ENCODE measurements at places on chromosomes 3 and 15.

DNA sequence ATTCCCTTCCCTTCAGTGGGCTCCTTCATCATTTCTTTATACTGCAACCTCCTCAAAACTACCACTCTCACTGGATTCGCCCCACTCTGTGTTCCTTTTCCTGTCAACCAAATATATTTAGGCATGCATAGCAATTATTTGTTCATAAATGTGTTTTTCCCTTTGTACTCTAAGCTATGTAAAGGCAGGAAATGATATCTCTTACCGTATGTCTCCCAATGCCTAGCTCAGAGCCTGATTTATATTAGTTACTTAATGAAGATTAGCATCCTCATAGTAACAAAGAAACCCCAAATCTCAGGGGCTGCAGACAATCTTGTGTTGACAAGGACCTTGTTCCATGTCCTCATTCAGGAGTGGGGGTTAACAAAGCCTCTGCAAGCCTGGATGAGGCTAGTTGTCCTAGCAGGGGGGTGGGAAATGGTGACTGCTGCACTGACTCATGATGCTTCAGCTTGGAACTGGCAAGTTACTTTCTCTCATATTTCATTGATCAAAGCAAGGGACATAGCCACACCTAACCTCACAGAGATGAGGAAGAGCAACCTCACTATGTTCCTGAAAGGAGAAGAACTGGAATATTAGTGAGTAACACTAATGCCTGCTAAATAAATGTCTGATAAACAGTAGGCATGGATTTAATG is 15.2 kb downstream of the PHLDB2 start:
- peak; percentile 70 for DNase-seq

DNA sequence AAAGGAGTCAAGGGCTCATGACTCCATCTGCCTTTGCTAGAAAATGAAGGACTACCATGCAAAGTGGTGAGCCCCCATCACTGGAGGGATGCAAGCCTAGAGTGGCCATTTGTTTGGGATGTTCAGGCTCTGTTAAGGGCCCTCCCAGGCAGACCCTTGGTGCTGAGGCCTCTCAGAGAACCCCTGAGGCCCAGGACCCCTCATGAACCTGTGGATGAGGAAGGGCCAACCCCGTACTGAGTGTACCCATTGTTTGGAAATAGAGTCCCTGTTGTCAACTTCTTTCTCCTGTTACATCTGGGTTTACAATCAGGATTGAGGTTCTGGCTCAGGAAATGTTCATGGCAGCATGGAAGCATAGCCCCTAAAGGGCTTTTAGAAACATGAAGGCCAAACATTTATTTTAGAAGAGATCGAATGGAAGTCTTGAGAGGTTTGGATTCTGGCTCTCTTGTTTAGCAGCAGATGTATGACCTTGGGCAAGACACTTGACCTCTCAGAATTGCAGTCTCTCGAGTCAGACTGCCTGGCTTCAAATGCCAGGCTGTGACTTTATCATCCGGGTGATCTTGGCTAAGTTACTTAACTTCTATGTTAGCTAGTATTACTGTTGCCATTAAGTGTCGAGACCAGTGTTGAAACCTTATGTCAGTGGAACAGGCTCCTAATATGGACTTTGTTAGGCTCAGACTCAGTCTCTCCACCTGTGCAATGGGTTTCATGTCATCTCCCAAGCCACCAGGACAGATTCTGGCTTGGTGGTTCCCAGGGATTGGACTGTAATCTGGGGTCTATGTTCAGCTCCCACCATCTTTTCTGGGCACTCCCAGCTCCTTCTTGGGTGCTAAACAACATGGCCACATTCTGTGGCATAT is 12.4 kb downstream of the ITGA11 start:
- peak; percentile 22 for DNase-seq

GRCh38 chr3:46669191-46669999 is 24.1 kb downstream of the ALS2CL start:
- no peak for DNase-seq

DNA sequence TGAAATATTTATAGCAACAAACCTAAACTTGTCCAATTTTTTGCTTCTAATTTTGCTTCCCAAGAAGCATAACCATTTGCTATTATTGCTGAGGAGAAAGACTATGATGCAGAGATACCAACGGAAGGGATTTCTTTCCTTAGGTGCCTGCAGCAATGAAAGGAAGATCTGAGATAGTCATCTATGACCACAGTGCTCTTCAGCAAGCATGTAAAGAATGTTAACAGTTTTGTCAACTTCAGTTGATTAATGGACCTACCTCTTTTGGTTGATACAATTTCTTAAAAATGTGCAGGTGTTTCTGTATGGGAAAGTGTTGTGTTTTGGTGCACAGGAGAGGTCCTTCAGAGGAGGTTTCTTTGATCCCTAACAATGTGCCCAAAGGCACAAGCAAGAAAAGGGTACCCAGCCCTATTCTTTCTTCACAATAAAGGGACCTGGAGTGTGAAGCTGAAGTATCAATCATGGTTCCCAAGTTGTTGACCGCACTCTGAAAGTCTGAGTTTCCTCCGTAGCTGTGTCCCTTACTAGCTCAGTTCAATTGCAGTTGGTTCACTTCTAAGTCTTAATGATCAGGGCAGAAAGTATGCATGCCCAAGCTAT is 307.7 kb upstream of the KCNH8 start:
- DNase-seq = no peak

- DNase-seq = peak; percentile 16
These were observed 993.2 kb downstream of the OTOL1 start for GRCh38 chr3:162489853-162490252.

DNA sequence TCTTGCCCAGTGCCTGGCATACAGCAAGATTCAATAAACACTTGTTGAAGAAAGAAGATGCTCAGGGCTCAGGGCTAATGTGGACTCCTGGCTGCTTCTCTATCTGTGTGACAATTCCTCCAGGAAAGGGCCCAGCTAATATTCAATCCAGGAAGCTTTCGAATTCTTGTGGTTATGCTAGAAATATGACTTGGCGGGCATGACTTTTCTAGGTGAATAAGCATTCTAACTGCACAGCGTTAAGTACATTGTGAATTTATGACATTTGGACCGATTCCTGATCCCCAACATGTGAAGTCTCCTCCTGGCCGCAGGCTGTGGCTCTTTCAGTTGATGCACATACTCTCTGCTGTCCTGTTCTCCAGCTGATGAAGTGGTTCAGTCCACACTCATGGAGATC is 117.0 kb downstream of the IMPG2 start:
- DNase-seq = no peak

DNA sequence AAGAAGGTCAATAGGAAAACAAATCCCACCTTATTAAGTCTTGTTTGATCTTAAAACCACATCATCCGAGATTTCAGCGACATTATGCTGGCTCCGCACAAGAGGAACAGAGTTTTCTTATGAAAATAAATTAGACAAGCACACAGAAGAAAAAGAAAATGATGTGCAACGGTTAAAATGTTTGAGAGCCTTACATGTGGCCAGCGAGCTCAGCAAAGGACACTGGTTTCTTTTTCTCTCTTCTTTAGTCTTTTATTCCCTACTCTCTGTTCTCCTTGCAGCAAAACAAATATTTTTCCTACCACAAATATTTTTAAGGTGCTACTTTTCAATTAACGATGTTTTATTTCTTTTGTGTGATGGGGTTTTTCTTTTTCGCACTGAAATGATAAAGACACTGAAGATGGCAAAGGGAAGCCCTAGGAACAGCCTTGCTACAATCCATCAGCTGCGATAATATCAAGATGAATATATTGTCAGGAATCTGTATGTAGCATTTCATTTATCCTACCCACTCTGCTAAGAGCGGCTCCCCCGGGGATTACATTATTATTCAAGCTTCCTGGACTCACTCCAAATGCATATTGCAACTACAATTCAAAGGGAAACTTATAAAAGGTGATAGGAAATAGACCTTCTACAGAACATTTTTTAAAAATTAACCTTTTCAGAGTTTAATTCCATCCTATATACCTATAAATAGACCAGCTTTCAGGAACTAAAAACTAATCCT is 72.9 kb downstream of the ANXA2 start:
- no peak for DNase-seq

- no peak for DNase-seq
These were observed 12.4 kb upstream of the OCA2 start for GRCh38 chr15:28111543-28111942.

- DNase-seq = peak; percentile 9
These were observed 86.2 kb downstream of the NPAP1 start for GRCh38 chr15:24761704-24762302.

GRCh38 chr3:65538101-65538500 is 500.6 kb downstream of the MAGI1 start:
- DNase-seq = no peak

- no peak for DNase-seq
These were observed 2.4 kb upstream of the CLEC3B start for GRCh38 chr3:45023675-45024074.

GRCh38 chr3:127886956-127887231 is 28.1 kb upstream of the KBTBD12 start:
- DNase-seq = no peak

DNA sequence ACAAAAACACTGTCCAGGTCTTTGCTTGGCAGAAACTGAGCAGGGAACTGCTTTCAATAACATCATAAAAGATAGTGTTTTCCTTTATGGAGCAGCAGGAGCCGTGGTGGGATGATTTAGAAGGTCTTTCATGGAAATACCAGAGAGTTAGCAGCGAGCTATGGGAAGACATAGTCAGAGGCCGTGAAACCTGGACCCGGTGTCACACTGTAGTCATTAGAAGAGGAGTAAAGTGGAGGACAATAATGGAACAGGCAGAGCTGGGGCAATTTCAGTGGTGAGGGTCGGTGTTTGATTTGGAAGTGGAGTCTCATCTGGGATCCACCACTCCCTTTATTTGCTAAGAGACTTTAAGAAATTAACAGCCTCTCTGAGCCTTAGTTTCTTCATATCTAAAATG is 57.5 kb downstream of the GHSR start:
- DNase-seq = no peak

GRCh38 chr3:158330870-158331269 is 221.0 kb downstream of the RSRC1 start:
- DNase-seq = peak; percentile 24

DNA sequence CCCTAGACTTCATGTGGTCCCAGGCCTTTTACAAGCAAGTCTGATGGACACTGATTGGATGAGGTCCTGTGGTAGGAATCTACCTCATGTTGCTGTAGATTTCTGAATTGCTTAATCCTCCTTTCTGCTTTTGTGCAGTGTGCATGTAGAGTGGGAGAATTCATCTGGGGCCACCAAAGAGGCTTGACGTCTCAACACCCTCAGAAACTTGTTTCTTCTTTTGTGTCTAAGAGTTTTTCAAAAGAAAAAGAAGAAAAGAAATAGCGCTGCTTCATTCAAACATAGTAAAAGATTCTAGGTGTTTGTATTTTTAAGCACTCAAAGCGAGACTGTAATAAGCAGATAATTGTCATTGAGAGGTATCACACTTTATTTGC is 46.2 kb downstream of the NR1D2 start:
- DNase-seq = no peak

GRCh38 chr3:64074060-64074459 is 50.8 kb upstream of the PSMD6 start:
- DNase-seq = no peak

DNA sequence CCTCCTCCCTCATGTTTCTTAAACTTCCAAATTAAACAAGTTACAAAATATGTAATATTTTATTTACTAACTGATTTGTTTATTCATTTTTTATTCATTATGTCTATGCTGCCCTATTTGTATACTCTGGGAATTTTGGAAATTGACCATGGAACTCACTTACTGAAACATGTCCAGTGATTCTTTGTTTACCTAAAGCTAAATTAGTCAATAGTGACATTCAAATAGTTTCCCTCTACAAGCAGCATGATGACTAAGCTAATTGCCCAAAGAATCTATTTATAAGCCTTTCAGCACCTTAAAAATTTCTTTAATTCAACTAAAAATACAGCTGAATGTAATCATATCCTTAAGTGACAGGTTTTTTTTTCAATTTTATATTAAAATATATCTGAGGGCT is 437.7 kb downstream of the SI start:
- DNase-seq = no peak

DNA sequence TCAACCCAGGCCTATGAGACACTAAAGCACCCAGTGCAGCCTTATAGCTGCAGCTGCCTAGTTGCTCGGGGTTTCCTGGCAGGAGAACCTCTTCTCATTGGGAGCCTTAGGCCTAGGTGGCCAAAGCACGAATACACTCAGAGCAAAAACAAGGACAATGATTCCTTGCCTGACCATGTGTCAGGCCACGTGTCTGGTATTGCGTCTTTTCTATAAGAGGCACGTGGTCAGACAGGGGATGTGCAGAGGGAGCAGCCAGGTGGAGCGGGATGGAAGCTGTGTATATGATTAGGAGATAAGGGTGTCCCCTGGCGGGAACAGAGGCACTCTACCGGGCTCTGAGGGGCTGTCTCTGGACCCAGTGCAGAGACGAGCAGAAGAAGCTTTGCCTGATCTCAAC is 26.4 kb downstream of the SLC22A14 start:
- DNase-seq = no peak

DNA sequence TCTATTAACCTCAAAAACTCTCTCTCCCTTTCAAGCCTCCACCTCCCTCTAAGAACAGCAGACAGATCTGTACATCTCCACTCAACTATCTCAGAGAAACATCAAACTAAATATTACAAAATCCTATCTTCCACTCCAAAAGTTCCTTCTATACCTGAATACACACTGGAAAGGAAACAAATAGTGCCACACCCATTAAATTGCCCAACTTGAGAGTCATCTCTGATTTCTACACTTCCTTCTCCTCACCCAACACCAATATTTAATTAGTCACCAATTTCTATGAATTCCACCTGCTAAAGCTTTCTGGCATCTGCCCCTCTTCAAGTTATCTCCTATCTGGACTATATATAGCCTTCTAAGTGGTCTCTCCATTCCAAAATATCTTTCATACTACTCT is 65.8 kb downstream of the PEAK1 start:
- no peak for DNase-seq

DNA sequence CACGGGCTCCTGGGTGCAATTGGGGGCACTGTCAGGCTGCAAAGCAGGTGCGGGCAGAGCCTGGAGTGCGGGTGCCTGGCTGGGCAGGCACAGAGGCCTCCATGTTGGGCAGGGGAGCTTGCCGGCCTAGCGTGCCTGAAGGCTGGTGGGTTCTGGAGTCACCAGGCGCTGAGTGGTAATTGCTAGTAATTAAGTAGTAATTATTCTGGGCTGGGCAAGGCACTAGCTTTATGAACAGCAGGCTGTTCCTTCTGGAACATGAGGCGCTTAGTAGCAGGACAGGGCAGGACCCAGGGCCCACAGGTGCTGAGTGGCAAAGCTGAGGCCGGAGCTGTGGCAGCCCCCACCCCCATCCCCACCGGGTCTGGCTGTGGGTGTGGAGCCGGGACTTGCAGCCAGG is 25.3 kb downstream of the PLXNA1 start:
- DNase-seq = no peak

- DNase-seq = no peak
These were observed 2.9 kb downstream of the SHOX2 start for GRCh38 chr3:158103081-158103886.
